ENCODE measurements at places on chromosomes 1 and 21.

DNA sequence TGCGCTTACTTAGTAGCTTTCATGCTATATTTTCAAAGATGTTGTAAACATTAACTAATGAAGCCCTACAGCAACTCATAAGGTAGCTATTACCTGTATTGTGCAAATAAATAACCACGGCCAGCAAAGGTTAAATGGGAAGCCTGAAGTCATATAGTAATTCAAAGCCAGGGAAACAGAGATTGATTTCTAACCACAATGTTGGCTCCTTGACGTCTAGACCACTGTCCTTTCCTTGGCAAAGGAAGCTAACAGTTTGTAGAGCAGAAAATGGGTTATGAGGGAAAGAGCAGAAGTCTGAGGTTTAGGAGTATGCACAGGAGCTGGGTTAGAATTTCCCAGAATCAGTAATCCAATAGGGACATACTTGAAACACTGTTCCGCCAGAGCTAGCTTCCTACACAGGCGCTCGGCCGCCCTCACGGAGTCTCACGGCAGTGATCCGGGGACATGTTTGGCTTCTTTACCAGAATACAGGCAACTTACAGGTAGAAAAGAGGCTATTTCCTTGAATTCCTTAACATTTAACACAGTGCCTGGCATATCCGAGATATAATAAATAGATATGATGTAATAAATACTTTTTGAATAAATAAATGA is 298.8 kb upstream of the LYPLAL1 start:
- DNase-seq = no peak

DNA sequence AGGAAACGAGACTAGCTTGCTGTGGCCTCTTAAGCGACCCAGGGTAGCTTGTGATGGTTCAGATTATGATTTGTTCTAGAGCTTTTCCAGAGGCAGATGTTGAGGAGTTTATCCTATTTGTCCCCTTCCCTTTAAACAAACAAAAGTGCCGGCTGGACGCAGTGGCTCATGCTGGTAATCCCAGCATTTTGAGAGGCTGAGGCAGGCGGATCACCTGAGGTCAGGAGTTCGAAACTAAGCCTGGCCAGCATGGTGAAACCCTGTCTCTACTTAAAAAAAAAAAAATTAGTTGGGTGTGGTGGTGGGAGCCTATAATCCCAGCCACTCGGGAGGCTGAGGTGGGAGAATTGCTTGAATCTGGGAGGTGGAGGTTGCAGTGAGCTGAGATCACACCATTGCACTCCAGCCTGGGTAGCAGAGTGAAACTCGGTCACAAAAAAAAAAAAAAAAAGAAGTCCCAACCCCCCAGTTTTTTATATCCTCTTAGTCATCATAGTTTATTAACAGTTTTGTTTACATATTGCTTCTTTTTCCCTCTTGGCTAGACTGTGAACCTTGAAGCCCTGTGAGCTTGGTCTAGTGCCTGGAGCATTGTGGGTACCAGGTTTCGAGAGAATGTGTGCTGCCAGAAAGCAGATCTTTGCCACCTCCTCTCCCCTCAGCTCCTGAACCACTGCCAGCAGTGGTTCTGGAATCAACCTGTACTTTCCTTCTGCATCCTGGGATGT is 29.8 kb downstream of the MAPKAPK2 start:
- no peak for DNase-seq

GRCh38 chr1:153532769-153533599 is 2.8 kb downstream of the S100A6 start:
- DNase-seq = no peak

DNA sequence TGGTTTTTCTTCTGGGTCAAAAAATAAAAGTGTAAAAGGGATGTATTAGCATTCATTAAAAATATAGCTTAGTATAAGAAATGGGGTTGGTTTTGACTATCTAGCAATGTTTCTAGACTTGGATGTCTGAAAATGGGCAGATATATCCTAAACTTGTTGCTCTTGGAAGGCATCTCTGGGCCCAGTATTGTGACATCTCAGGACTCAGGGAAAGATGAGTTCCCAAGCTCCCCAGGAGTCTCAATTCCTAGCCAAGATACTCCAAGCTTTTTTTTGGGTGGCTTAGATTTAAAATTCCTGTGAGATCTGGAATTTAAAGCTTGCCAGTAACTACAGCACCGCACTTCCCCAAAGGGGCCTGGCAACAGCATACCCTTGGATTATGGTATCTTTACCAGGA is 11.5 kb upstream of the HSD17B7 start:
- DNase-seq = no peak

DNA sequence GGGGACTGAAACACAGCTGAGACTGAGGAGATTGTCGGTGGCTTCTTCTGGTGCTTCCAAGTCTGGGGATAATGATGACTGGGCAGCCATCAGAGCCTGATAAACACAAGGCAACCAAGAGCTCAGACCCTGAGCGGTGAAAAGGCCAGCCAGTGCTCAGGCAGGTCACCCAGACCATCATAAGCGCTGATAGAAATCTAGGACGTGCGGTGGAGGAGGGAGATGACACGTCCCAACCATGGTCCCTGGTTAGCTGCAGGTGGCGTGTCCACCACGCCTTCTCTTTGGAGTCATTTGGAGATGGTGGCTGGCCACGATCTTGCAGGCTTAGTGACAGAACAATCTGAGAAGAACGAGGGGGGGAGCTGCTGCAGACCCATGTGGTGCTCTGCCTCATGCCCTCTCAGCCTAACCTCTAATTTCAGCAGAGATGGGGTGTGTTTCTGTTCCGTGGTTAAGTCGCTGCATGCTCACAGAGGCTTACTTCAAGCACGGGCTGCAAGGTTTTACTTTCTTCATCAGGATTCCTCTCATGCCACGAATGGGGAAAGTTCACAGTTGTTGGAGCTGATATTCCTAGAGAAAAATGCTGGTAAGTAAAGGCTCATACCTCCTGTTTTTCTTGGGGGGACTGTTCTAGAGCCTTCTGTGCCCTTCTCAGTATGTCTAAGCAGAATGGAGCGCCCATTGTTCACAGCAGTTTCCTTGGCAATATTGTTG is 17.4 kb upstream of the IGSF5 start:
- no peak for DNase-seq

DNA sequence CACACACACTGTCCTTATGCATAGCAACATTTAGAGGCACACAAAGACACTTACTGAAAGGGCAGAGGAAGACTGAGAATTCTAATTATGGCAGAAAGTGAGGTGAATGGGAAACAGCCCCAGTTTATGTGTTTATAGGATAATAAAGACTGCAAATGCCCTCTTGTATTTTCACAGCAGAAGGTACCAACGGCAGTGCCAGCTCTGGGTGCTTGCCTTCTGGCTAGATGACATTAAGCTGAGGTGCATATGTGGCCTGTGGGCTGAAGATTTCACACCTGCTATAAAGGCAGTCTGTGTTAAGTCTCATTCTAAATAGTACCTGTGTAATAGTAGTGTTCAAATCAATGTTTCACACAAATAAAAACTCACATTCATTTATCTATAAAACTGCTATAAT is 347.2 kb upstream of the ZRANB2 start:
- no peak for DNase-seq

DNA sequence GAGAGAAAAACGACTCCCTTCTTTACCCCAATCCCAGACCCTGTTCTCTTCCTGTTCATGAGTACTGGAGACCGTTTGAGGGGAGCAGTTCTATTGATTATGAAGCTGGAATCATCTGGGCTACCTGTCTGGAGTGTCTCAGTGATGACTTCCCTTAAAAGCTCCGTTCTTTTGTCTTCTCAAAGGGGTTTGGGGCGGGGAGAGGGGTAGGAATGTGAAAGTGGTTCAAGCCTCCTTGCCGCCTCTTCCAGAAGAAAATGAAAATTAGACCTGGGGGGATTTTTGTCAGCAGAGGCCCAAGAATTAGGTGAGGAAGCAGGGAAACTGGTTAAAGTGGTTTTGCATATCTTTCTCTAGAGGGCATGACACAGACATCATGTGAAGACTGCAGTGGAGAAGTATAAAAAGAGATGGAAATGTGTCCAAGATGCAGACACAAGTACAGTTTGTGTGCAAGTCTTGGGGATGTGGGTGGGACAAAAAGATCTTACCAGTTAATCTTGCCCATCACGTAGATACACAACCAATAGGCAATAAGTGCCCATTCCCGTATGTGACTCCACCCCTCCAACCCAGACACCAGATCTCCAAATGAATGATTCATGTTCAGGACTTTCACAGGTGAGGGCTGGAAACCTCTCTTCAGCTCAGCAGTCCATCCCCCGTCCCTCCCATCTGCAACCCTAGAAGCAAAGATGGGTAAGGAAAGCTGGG is 470 bp upstream of the MTMR11 start:
- no peak for DNase-seq

Measured in glomerular endothelial cell (primary cell).